Mesangial cell (primary cell): ENCODE measurements at places on chromosomes 5 and 9. TPM values are rescaled to one million over a fixed set of nuclear protein-coding genes. Genes with fewer than 3 reads are reported as not detected.

Gene REEP5
- 70.7 and 85.4 TPM in 2 replicates for total RNA-seq

Gene TAF11L7
- not detected in 2 replicates for total RNA-seq

Gene PCDHGB7
- 5.1 and 18.1 TPM in 2 replicates for total RNA-seq

Gene SLC4A9
- total RNA-seq: 0.13 TPM in 1 of 2 replicates, not detected in the other

Gene PCDHA9
- total RNA-seq: under 0.01 TPM in 1 of 2 replicates, not detected in the other

Gene FCN2
- total RNA-seq: not detected in 2 replicates

Gene GABRB2
- total RNA-seq: 0.13 TPM in 1 of 2 replicates, not detected in the other

Gene CDK9
- 24.3 and 44.4 TPM in 2 replicates for total RNA-seq

Gene IFNA2
- not detected in 2 replicates for total RNA-seq

Gene SLC6A18
- total RNA-seq: not detected in 2 replicates

Gene PCDHGA9
- 0.98 and 6.1 TPM in 2 replicates for total RNA-seq

Gene GRIA1
- not detected in 2 replicates for total RNA-seq
